ENCODE measurements at places on chromosomes 2 and 18.

GRCh38 chr2:18860179-18860578 is 270.8 kb upstream of the NT5C1B start:
- no peaks in the 10 kb centered on the region for H3K4me1 ChIP-seq
- H3K36me3 ChIP-seq = no peaks in the 10 kb centered on the region

- H3K36me3 ChIP-seq = peaks cover 6% of the 10 kb centered on the region
- H3K4me1 ChIP-seq = peaks cover 7% of the 10 kb centered on the region
- H3K4me3 ChIP-seq = no peak overlapping the region
- no peaks in the 10 kb centered on the region for H3K27me3 ChIP-seq
These were observed 281.8 kb downstream of the NCKAP5 start for GRCh38 chr2:133286326-133286922.

DNA sequence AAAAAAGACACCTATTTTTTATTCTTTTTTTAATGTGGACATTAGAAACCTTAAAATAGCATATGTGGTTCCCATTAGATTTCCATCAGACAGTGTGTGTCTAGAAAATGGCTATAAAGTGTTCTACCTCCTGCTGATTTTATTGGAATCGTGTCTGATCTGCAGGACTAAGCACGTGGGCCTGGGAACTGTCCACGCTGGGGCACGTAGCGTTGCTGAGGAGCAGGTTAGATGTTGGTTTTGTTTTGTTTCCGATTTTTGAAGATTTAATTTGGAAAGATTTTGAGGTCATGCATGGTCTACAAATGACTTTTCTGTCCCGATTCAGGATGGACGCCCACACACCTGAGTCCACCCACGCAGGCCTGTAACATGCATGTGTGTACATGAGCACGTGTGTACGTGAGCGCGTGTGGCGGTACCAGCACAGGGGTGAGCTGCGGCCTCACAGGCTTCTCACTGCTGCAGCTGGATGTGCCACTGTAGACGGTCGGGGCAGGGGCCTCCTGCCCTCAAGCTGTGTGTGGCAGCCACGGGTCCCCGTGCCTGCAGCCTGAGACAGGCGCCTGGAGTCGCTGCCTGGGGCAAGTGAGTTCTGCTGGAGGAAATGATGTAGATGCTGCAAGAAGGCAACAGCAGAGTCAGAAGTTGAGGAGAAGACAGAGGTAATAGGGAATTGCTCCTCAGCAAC is 99.7 kb upstream of the CTDP1 start:
- peak; percentile 31 for DNase-seq
- H3K4me1 ChIP-seq = peaks cover 8% of the 10 kb centered on the region
- H3K4me3 ChIP-seq = no peak overlapping the region
- no peaks in the 10 kb centered on the region for H3K27me3 ChIP-seq

DNA sequence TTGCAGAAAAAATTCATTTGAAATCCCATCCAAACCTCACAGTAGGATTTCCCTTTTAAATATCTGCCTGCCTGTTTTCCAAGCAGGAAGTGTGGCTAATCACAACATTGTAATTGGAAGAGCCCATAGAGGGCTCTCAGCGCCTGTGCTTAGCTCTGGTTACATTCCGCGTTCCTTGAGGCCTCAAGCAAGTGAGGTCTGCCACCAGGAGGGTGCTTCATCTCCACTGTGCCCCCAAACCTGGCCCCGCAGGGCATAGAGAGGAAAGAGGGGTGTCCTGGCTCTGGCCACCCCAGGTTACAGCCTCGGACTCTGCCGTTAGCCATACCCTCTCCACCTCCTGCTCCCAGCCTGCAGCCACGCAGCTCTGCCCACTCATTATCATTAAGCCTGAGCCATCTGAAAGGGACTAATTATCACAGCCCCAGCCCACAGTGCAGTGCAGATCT is 214.8 kb downstream of the SP3 start:
- no peak overlapping the region for H3K4me3 ChIP-seq
- H3K4me1 ChIP-seq = peaks cover 14% of the 10 kb centered on the region
- H3K36me3 ChIP-seq = no peaks in the 10 kb centered on the region
- H3K27me3 ChIP-seq = peaks cover 3% of the 10 kb centered on the region

GRCh38 chr2:177930916-177931315 is 141.7 kb downstream of the PDE11A start:
- no peaks in the 10 kb centered on the region for H3K4me1 ChIP-seq
- DNase-seq = no peak
- H3K27me3 ChIP-seq = peaks cover 8% of the 10 kb centered on the region

All from type B pancreatic cell (in vitro differentiated cells).